ENCODE measurements at places on chromosomes 3 and 15.
A peak's percentile ranks its signal among the peaks of the same experiment; 100 is the strongest.

- peak; percentile 97 for DNase-seq
Observed at GRCh38 chr15:70101459-70102113, 3.9 kb upstream of the TLE3 start.

DNA sequence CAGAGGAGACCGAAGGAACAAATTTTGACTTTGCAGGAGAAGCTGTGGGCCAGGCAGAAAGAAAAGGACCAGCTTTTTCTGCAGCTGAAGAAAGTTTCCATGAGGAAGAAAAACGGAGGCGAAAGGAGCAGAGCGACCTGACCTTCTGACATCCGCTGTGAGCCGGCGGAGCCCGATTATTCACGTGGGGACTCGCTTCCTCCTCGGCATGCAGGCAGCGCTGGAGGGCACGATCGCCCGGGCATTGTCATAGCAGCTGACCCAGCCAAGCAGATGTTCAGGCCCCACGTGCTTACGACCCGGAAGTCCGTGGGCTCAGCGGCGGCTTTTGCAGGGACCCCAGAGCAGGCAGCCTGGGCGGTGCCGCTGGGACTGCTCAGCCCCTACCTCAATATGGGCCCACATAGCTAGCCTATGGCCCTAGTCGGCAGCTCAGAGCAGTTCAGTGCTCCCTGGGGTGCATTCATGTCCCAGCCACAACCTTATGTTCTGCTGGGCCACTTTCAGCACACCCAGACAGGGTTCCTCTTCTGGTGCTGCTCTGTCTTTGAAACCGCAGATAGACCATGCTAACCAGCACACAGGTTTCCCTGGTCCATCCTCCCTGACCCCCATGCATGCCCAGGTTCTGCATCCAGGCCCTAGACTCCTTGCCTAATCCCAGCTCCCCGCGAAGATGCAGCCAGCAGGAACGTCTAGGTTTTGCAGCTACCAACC, 10.5 kb upstream of the EIF4A2 start:
- DNase-seq: no peak

DNA sequence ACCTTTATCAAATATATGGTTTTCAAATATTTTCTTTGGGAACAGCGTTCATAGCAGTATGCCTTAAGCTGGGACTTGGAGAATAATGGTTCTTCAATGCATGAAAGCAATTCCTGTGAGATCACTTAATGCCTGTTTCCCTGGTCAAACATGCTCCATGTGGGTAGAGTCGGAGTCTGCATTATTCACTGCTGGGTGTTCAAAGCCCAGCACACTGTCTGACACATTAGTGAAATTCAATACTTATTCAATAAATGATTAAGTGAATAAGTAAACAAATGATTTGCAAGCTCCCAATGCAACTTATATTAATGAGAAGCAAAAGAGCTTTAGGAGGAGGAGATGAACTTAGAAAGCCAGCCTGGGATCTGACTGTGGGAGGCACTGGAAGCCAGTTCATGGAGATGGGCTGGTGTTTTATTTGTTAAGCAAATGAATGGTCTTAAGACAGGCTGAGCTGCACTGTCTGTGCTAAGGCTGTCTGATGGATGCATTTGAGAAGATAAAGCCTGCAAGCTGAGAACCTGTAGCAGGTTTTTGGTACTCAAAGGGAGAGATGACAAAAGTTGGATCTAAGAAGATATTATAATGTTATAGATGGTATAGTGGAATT, 490.8 kb downstream of the MCTP2 start:
- no peak for DNase-seq

- no peak for DNase-seq
Observed at GRCh38 chr3:150770681-150771080, 7.7 kb upstream of the SIAH2 start.

DNA sequence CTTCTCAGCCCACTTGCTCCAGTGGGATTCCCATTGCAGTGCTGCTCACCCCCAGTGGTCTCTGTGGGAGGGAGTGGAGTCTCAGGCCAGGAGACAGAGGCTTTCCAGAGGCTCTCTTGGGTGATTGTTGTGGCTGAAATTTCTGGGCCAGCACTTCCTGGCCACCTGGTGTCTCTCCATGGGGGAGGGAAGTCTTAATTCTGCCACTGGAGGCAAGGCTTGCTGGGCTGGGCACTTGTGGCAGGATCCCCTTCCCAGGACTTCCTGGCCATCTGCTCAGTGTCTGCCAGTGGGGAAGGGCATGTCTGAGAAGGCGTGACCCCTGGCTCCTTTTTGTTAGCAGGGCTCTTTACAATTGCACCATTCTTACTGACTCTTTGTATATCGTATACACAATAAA, 351.8 kb downstream of the GABRB3 start:
- peak; percentile 45 for DNase-seq
